Stomach (tissue), 19 donors: ENCODE measurements at places on chromosomes 3 and 15. TPM values are rescaled to one million over a fixed set of nuclear protein-coding genes. Genes with fewer than 3 reads are reported as not detected.

DNA sequence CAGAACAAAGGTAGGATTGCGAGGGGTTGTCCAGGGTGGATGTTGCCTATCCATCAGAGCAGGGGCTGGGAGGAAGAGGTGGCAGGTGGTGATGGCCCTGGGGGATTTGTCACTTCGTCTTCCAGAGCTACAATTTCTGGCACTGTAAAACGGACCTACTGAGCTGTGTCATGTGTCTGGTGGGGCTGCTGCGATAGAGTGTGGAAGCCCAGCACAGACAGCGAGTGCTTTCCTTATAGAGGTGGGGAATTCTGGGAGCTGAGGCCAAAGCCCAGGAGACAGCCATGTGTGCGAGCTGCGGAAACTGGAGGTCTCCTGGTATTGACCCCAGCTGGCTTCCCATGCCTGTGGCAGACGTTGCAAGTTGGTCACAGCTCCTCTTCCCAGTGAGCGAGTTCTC, 61.2 kb upstream of the SEC22A start:
- DNase-seq = no peak

GRCh38 chr3:4551794-4552442, 58.8 kb downstream of the ITPR1 start:
- no peak for DNase-seq

DNA sequence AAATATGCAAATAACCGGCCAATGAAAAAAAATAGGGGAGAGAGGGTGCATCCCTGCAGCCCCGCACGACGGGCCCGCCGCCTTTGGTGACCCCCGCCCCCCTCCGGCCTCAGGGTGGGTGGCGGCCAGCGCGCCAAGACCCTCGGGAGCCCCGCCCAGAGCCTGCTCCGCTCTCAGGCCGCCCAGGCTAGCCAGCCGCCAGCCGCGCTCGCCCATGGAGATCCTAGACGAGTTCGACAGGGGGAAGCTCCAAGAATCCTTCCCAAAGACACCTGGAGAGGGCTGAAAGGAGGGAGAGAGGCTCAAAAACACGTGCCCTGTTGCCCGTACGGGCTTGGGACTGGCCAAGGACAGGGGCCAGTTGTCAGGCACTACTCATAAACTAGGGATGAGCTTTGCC, 434.0 kb downstream of the NR2F2 start:
- DNase-seq = no peak

DNA sequence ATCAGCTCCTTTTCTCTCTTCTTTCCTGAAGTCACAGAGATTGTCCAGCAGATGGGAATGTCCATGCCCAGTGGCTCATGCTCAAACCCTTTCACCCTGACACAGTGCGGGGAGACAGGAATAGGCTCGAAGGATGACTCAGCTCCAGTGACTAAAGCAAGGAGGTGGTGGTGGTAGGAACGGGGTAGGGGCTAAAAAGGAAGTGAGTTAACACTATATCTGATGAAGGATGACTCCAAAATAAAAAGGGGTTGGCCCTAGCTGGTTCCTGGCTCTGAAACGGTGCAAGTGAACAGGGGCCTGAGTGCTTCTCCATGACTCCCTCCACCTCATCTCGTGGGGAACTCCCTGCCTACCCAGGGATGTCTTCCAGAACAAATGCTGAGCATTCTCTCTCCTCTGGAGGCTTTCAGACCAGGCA, 167.4 kb upstream of the LPP start:
- no peak for DNase-seq

ANKRD63 gene
- polyA plus RNA-seq = not detected

ANKUB1 gene
- not detected for polyA plus RNA-seq

SMCO1 gene
- polyA plus RNA-seq = not detected

CHL1 gene
- polyA plus RNA-seq = 2.3 TPM

PLA2G4D gene
- 0.18 TPM for polyA plus RNA-seq

MME gene
- polyA plus RNA-seq = 1.3 TPM
